AG20443 (cell line): ENCODE measurements at places on chromosomes 13 and 19.

- DNase-seq, result no peak
These were observed at the start of gene LCP1 for GRCh38 chr13:46181840-46182490. Gene LCP1, minus strand, starts transcription at chr13:46182177. Its CDS starts 22,515 bp downstream, at chr13:46159662.

DNA sequence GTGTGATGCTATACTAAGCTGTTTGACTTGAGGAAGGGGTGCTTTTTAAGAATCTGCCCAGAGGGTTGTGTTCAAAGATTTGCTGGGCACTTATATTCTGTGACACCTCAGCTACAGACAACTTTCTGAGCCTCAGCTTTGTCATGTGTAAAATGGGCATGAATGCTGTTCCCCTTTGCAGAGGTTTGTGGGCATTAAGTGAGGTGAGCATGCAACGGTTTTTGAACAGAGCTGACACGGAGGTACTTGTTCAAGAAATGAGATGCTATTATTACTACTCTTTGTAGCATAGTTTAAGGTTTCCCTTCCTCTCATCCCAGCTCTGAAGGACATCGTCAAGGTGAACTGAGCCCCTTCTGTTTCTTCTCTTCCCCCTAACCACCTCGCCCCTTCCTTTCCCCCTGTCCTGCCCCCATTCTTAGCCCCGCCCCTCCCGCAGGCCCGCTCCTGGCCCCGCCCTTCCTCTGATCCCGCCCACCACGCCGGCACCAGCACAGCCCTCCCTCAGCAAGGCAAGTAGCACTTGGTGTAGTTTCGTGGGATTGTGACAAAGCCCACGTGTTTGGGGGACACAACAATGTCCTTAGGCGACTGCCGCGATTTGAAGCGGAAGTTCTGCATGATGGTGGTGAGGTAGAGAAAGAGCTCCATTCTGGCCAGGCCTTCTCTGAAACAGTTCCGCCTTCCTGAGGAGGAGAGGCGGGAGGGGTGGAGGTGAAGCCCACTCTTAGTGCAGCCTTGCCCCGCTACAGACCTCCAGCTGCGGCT is 26.1 kb upstream of the CYP2A7 start:
- DNase-seq, result no peak

GRCh38 chr19:41785653-41786052 is 10.7 kb upstream of the CEACAM3 start:
- DNase-seq, result peak; percentile 79

GRCh38 chr13:43291287-43292060 is 268.1 kb downstream of the DNAJC15 start:
- DNase-seq, result no peak

DNA sequence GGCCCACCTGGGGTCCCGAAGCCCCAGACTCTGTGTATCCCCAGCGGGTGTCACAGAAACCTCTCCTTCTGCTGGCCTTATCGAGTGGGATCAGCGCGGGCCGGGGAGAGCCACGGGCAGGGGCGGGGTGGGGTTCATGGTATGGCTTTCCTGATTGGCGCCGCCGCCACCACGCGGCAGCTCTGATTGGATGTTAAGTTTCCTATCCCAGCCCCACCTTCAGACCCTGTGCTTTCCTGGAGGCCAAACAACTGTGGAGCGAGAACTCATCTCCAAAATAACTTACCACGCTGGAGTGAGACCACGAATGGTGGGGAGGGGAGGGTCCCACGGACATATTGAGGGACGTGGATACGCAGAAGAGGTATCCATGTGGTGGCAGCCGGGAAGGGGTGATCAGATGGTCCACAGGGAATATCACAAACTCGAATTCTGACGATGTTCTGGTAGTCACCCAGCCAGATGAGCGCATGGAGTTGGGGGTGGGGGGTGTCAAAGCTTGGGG is 1.0 kb upstream of the ICAM5 start:
- peak; percentile 52 for DNase-seq

DNA sequence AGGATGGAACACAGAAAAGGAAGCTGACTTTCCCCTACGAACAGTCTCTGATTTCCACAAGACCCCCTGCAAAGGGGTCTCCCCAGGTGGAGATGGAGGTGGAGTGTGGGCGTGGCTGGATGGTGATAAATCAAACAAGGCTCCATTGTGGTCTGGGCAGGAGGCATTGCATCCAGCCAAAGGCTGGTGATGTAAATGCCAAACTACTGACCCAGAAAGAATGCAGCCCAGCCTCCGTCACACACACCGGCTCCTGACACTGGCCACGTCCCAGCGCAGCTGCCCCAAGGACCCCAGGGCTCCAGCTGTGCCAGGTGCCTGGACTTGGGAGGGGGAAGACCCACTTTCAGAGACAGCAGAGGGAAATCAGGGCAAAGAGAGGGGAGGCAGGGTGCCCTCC is 6.3 kb downstream of the SLC7A1 start:
- DNase-seq, result peak; percentile 52

DNA sequence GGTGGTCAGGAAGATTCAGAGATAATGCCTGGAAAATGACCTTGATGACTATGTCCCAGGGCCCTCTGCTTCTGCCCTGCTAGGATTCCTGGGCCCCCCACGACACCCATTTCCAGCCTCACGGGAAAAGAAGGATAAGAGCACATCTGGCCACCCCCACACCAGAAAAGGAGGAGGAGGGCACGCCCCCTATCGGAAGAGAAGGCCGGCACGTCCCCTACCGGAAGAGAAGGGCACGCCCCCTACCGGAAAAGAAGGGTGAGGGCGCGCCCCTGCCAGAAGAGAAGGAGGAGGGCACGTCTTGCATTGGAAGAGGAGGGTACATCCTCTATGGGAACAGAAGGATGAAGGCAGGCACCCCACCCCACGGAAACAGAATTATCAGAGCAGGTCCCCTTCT is 84.3 kb downstream of the IER2 start:
- DNase-seq, result peak; percentile 70

GRCh38 chr13:89846926-89847585 is 1500.4 kb upstream of the MIR17HG start:
- DNase-seq, result no peak

DNA sequence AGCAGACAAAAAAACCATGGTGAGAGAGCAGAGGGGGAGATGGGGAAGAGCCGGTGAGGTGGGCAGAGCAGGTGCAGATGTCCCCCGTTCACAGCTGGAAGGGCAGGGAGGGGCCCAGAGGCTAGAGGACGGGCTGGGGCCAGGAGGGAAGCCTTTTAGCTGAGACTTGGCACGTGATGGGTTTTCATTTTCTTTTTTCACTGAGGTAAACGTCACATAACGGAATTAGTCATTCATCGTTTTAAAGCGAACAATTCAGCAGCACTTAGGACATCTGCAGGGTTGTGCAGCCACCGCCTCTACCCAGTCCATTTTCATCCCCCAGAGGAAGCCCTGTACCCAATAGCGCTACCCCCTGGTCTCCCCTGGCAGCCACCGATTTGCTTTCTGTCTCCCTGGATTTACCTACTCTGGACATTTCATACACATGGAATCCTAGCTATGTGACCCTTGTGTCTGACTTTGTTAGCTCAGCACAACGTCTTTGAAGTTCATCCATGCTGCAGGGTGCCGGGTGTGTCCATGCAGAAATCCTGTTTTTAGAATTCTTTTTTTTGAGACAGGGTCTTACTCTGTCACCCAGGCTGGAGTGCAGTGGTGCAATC is 16.0 kb upstream of the EMC10 start:
- DNase-seq, result peak; percentile 40

DNA sequence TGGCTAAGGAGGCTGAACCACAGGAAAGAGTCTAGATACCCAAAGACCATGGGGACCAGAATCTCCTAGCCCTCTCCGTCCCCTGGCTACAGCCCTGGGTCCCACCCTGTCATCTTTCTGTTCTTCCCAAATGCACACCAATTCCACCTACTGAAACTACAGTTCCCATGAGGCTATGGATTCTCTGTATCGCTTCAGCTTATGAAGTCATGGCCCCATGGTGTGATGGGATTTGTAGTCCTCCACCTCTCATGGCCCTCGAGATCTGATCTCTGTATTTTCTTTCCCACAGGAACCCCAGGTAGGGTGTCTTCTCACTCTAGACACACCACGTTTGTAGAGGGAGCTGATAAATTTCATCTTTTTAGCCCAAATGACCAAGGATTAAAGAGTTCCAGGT is 11.8 kb downstream of the PTPRH start:
- DNase-seq, result no peak

DNA sequence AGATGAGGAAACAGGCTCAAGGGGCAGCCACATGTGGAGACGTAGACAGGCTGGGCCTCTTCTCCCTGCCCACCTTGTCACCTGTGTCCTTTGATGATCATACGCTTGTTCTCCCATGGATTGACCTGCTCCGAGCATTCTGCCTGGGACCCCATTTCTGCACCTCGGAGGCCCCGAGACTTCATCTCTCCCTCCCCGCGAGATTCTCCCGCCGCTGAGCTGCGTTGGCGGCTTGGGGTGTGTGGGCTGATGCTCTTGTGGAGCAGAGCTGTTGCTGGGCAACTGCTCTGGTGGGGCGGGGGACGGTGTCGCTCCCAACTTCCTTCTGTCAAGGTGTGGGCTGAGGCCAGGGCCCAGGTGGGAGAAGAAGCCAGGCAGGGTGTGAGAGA is 22.1 kb downstream of the MAST3 start:
- DNase-seq, result no peak

DNA sequence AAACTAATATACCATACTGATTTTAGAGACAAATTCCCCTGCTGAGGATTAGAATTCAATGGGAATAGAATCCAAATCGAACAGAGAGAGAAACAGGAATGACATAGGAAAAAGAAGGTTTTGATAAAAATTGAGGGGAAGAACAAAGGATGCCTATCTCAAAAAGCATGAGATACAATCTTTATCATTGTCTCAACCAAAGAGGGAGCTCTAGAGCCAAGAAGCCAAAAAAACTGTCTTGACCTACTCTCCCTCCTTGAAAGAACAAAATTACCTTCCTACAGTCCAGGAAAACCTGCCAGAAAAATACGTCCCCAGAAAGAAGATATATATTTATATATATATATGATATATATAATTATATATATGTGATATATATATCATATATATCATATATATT is 39.2 kb upstream of the MIR17HG start:
- no peak for DNase-seq

DNA sequence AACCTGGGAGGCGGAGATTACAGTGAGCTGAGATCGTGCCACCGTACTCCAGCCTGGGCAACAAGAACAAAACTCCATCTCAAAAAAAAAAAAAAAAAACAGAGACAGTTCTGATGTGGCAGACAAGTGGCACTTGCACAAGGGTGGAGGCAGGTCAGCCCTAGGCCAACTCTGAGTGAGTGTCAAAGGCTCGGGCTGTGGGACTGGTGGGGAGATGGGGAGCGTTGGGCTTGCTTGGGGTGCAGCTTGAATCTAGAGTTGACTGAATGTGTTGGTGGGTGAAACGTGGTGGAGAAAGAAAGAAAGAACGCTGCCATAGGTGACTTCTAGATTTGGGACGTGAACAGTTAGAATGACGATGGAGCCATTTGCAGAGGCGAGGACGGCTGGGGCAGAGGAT is 121.3 kb upstream of the SPACA7 start:
- DNase-seq, result no peak

DNA sequence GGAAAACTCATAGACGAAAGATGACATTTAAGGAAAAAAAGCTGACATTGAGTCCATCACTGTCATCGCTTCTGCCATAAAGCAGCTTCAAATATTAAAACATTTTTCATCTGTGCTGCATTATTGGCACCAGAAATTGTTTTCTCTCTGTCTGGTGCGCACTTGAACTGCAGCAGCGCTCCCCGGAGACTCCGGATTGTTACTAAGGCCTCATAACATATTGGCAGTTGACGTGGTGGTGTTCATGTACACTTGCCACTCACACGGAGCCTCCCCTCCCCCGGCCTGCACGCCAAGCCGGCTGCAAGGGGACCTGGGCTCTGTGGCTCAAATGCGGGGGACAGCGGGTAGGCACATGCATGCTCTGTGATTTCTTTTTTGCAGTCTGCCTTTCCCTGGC is 203.2 kb downstream of the TSHZ3 start:
- no peak for DNase-seq

DNA sequence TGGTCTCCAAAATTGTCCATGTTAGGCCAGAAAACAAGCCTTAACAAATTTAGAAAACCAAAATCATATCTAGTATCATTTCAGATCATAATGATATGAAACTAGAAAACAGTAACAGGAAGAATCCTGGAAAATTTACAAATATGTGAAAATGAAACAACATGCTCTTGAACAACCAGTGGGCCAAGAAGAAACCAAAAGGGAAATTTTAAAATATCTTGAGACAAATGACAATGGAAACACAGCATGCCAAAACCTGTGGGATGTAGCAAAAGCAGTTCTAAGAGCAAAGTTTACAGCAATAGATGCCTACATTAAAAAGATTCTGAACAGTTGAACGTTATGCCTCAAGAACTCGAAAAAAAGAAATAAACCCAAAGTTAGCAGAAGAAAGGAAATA is 32.6 kb downstream of the VWA8 start:
- DNase-seq, result no peak

- no peak for DNase-seq
These were observed 704.2 kb upstream of the KLHL1 start for GRCh38 chr13:70812481-70812880.

- no peak for DNase-seq
These were observed 484.2 kb upstream of the SLITRK1 start for GRCh38 chr13:84366506-84366905.

DNA sequence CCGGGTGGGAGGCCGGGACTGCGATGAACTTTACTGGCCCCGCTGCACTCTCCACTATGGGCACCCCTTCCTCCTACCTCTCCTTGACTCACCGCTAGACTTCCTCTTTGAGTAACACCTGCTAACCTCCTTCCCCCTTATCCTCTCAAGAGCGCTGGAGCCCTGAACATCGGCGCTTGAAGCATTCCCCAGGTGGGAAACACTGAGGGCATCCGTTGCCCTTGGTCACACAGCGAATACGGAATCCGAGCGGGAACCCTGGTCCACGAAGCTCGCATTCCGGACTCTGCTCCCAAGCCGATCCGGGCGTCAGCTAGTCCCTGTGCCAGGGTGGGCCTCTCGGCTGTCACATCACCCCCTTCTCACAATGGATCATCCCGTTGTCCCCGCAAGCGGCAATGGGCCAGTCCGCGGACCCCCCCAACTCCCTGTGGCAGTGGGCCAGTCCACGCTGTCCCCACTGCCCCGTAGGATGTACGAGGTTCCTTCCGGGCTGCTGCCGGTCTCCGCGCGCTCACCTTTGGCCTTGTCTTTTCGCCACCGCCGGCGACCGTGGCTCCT is 4.2 kb downstream of the LIPE start:
- DNase-seq, result no peak

DNA sequence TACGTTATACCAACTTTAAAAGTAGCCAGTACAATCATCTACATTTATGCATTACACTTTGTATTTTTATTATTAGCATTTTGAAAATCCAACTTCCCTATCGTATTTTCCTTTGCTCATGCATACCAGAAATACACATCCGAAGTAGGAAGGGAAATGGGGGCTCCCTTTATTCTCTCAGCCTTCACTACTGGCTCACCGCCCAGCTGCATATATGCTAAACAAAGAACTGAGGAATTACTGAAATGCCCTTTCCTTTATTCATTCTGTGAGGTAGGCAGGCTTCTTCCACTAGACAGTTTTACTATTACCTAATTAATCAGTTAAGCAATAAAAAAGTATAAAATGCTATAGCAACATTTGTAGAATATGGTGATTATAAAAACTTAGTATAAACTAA is 291.6 kb downstream of the KLF12 start:
- DNase-seq, result no peak
